ENCODE measurements at places on chromosomes 13 and 19.
A peak's percentile ranks its signal among the peaks of the same experiment; 100 is the strongest.

- DNase-seq = no peak
Observed at GRCh38 chr13:48235341-48236135, 2.5 kb downstream of the ITM2B start.

GRCh38 chr13:38405216-38405615, 55.6 kb downstream of the UFM1 start:
- no peak for DNase-seq

- DNase-seq = no peak
Observed at GRCh38 chr13:59230484-59231264, 933.1 kb downstream of the DIAPH3 start.

DNA sequence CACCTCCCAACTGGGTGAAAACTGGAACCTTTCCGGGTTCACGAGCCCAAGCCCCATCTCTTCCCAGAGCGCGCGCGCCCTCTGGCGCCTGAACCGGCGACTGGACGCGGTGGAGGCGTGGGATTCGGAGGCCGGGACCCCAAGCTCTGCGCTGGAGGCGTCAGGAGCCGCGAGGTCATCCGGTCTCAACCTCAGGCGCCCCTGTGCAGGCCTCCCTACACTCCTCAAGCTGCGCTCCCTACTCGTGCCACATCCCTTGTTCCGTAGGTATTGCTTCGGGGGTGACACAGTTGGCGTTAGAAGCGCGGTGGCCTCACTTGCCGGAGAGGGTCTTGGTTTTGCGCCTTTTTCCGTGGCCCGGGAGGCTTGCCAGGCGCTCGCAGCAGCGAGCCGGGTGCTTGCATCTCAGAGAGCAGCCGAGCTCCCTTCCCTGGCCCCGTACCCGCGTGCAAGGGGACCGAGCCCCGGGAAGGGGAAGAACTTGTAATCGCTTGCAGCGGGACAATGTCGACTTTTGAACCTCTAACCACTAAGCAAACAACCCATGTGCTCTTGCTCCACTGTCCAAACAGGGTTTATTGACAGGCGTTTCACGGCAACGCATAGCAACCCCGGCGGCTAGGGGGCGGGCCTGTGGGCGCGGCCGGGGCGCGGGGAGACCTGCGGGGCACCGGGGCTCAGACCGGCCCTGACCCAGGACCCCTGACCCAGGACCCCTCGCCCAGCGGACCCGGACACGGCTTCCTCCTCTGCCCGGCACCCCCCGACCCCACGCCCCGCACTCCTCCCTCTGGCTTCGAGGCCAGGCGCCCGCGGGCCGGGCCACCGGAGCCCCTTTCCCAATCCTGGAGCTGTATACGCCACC, 8.5 kb downstream of the CDX2 start:
- DNase-seq = no peak

- DNase-seq = no peak
Observed at GRCh38 chr13:19056355-19056880, 125.2 kb downstream of the TUBA3C start.

- no peak for DNase-seq
Observed at GRCh38 chr19:30444253-30444671, 72.1 kb downstream of the ZNF536 start.

- no peak for DNase-seq
Observed at GRCh38 chr13:30829833-30830637, 76.0 kb upstream of the MEDAG start.

- DNase-seq = no peak
Observed at GRCh38 chr13:43805071-43805468, 18.3 kb upstream of the ENOX1 start.

DNA sequence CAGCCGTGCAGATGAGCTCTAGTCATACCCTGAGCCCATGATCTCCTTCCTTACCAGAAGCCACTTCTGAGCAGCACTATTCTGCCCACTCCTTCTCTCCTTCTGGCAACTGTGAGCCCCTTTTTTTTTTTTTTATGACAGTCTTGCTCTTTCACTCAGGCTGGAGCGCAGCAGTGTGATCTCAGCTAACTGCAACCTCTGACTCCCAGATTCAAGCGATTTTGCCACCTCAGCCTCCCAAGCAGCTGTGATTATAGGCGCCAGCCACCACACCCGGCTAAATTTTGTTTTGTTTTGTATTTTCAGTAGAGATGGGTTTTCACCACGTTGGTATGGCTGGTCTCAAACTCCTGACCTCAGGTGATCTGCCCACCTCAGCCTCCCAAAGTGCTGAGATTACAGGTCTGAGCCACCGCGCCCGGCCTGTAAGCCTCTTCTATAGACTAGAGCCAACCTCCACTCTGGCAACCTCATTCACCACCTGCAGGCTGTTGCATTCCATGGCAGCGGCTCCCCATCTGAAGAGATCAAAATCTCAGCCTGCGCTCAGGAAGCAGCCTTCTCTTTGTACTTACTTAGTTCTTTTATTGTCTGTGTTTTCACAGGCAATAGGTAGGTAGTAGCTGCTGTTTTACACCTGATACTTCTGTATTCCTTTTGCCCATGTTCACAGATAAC, 34.8 kb upstream of the NDFIP2 start:
- no peak for DNase-seq

DNA sequence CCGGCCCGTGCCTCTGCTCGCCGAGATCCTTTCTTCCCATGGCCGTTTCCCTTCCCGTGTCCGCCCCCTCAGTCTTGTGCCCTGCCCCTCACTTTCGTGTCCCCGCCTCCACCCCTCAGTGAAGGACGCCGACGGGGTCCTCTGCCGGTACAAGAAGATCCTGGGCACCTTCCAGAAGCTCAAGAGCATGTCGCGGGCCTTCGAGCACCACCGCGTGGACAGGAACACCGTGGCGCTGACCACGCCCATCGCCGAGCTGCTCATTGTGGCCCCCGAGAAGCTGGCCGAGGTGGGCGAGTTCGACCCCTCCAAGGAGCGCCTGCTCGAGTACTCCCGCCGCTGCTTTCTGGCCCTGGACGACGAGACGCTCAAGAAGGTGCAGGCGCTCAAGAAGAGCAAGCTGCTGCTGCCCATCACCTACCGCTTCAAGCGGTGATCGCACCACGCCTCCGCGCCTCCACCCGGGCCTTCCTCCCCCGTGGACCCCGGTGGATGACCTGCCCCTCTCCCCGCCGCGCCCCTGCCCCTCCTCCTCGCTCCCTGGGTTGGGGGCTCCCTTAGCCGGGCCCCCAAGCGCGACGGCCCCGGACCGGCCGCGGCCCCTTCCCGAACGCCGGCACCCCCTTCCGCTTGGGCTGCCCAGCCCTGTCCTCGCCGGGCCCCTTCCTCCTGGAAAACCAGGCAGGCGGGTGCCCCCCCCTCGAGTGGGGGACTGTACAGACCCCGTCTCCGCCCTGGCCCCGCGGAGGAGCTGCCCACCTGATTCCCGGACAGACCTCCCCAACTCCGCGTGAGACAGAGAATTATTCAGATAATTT, 2.3 kb upstream of the U2AF2 start:
- no peak for DNase-seq

DNA sequence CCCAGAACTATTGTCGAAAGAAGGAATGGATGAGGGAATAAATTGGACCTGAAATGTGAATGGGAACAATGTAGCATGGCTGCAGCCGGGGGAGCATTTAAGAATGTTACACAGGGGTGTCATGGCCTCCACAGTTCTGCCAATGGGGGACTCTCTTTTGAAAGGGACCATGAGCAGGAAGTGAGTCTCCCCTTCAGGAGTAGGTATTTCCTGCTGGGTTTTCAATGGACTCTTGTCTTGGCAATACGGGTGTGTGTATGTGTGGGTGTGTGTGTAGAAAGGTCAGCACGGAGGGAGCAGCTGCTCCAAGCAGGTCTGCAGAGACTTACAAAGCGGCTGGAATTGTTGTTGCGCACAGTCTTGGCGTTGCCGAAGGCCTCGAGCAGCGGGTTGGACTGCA, 24.4 kb downstream of the MYO1F start:
- no peak for DNase-seq

- DNase-seq = no peak
Observed at GRCh38 chr13:87667686-87668085, 3.5 kb upstream of the SLITRK5 start.

DNA sequence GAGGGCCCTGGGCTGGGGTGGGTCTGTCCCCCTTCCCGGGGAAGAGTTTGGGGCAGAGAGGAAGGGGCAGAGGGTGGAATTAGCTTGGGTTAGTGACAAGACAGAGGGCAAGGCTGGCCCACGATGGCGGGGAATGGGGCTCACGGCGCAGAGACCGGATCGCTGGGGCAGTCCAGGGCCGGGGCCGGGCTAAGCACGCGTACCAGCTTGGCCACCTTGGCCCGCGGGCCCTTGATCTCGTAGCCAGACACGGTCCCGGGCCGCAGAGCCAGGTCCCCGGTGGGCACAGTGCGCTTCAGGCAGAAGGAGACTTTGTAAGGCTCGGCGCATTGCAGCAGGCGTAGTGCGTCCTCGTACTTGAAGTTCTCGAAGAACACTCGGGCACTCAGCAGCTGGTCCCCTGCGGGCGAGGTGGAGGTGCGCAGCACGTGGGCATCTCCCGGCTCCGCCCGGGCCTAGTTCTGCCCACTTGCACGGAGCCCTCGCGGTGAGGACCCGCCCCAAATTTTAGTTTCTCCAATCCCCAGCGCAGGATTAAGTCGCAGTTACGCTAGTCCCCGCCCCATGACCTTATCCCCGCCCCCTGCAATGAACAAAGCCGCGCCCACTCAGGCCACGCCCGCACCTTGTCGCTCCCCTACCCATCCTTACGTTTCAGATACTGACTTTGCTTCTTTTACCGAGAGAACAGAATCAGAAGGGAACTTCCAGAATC, 8.6 kb upstream of the HIPK4 start:
- DNase-seq = peak; percentile 59

GRCh38 chr19:30044273-30045248, 102.5 kb downstream of the URI1 start:
- no peak for DNase-seq

GRCh38 chr19:10580979-10581631, 6.0 kb downstream of the AP1M2 start:
- DNase-seq = peak; percentile 94

GRCh38 chr19:54792814-54793213, 10.6 kb upstream of the KIR2DL4 start:
- DNase-seq = no peak

DNA sequence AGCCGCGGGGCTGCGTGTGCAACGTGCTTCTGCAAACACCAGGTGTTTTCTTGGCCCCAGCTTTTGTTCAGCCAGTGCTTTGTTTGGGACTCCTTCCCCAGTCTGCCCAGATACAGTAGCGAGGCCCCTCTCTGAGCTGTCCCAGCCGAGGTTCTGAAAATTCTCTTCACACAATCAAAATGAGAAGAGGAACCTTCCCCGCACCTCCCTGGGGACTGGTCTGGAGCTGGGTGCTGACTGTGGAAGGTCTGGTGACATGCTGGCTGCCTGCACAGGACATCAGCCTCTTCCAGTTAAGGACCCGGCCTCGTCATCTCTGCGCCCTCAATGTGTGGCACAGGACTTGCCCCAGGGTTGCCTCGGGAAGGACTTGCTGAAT, 4.2 kb downstream of the ATP4A start:
- DNase-seq = no peak

DNA sequence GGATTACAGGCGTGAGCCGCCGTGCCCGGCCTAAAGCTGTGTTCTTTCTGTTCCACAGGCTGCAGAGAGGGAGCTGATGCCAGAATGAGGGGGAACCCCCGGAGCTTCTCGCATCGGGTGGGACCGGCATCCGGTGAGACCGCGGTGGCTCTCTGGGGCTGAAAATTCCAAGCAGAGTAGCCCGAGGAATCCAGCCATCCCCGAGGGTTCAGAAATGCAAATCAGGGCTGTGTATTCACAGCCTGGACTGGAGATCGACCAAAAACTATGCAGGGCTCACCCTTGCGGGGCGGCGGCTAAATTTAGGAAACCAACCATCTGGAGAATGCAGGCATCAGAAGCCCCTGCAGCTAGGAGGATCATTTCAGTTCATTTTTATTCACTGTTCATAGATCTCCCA, 99.2 kb downstream of the GNG7 start:
- DNase-seq = no peak

GRCh38 chr13:101116826-101117225, 299.5 kb downstream of the NALCN start:
- DNase-seq = no peak

DNA sequence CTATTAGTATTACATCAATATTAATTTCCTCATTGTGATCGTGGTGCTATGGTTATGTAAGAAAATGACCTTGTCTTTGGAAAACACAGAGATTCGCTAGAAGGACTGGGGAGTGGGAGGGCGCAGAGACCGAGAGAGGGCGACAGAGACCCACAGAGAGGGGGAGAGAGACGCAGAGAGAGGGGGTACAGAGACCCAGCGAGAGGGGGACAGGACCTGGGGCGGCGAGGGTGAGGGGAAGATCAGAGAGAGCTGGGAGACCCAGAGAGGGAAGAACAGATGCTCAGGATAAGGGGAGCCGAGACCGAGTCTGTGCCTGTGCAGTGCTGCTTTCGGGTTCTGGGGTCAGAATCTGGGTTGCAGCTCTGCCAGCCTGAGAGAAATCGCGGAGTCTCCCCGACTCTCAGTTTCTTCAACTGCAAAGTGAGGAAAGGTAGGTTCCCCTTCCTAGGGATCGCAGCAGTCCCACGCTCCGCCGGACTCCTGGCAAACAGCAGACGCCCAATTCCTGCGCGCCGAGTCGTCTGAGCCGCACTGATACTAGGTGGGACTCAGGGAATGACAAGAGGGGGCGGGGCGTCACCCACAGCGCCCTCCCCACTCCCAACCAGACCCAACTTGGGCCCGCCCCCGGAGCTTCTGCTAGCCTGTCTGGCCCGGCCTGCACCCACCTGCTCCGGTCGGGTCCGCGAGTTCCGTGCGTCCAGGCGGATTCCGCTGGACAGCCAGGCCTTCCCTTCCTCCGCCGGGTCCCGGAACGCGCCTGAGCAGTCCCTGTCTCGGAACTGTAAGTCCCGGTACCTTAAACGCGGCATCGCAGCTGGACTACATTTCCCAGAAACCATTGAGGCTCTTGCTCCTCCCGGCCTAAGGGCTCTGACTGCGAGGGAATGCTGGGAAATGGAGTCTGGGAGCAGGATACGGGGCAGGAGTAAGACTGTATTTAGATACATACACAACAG, 15.3 kb downstream of the IZUMO2 start:
- DNase-seq = peak; percentile 57

DNA sequence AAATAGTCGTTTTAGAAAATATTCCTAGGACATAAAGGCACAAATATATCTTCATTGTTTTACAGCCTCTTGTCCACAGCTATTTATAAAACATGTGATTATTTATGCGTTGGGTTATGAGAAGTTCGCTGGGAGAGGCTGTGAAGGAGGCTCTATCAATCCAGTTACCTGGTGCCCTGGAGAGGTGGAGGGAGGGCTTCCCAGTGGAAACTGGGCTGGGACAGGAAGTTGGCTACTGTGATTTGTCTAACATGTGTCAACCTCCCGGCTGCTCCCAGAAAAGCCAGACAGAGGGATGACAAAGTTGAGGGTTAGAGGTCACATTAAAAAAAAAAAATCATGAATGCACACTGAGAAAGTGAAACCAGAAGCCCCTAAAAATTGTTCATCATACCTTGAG, 346.5 kb downstream of the ZNF536 start:
- no peak for DNase-seq

GRCh38 chr19:55390461-55390880, 4.7 kb downstream of the RPL28 start:
- DNase-seq = no peak

DNA sequence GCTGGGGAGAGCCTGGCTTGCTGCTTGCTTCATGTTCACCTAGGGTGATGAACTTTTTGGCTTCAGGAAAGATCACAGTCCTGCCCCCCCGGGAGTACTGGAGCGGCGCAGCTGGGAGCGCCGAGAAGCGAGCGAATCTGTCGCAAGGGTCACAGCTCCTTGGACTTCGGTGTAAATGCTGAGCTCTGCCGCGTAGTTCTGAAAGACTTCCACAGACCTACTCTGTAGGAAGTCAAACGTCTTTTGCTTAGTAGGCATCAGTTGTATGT, 2.7 kb downstream of the ING1 start:
- no peak for DNase-seq
